Stimulated activated naive CD4-positive, alpha-beta T cell treated with Interleukin-2 at 50 U/mL for 16 hours (primary cell): ENCODE measurements at places on chromosomes 13 and 19.

- no peak for DNase-seq
Measured at GRCh38 chr13:93635616-93636032, 409.0 kb downstream of the GPC6 start.

DNA sequence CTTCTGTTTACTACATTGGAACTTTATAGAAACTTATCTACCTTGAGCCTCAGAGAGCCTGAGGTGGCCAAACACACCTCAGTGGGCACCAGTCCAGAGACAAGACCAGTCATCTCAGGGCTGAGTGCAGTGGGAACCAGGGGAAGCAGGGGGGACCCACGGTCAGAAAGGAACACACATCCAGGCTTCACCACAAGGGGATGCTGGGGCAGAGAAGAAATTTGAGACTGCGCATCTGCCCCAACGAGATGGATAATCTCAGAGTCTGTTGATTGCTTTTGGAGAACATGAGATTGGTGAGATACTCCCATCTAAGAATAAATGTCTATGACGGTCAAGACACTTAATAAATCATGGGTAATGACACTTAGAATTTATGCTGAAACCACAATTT is 98.7 kb downstream of the DOCK9 start:
- DNase-seq, result no peak

DNA sequence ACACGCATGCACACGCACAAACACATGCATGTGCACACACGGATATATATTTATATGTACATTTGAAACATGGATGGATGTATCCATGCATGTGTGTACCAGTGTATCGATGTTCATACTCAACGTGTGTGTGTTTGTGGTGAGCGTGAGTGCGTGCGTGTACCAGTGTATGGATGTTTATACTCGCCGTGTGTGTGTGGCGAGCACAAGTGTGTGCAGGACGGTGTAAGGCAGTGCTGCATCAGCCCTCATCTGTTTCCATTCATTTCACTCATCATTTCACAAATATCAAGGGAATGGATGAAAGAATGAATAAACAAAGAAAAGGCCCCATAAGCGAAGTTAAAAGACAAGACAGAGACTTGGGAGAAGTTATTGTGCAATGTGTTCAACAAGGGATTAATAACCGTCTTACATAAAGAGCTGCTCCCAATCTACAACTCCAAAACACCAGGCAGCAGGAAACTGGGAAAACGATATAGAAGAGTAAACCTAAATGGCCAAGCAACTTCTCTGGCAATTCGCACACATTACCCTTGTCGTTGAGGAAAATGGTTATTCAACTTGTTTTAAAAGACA is 21.7 kb upstream of the MIER2 start:
- DNase-seq, result no peak

GRCh38 chr19:34135054-34135800 is 37.1 kb upstream of the LSM14A start:
- DNase-seq, result no peak

- DNase-seq, result no peak
Measured at GRCh38 chr19:51546650-51547396, 15.4 kb upstream of the SIGLEC6 start.

GRCh38 chr19:48495396-48495795 is 16.2 kb downstream of the LMTK3 start:
- DNase-seq, result no peak

- DNase-seq, result peak; percentile 22
Measured at GRCh38 chr13:74062933-74063332, 71.3 kb downstream of the KLF12 start.

GRCh38 chr13:113209336-113209758 is at the start of gene CUL4A:
Gene CUL4A, plus strand, starts transcription at chr13:113209613. Its CDS starts 15 bp downstream, at chr13:113209628.
- DNase-seq, result peak; percentile 76

GRCh38 chr13:100454876-100455275 is 133.7 kb downstream of the GGACT start:
- DNase-seq, result no peak

DNA sequence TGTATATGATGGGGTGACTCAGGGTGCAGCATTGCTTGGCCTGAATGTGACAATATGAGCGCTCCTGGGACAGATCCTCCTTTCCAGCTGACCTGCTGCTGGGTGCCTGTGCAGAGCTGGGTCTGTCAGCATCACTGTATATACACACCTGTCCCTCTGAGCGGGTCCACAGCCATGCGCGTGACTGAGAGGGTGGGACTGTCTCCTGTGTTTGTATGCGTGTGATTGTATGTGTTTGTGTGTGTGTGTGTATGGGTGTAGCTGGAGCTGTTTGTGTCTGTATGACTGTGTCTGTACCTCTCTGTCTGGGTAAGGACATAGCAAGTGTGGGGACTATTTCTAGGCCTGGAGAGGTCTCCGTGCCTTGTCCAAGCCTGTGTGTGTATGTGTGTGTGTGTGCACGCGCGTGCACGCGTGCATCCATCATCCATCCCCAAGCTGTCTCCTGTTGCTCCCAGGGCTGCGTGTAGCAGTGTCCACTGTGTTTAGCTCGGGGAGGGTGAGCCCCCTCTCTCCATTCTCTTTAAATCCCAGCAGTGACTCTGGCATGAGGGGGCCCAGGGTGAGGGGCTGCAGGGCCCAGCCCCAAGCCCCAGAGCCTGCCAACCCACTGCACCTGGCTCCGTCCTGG is 8.3 kb downstream of the IGLON5 start:
- DNase-seq, result no peak

- DNase-seq, result no peak
Measured at GRCh38 chr19:7670150-7670783, 1.4 kb downstream of the RETN start.

DNA sequence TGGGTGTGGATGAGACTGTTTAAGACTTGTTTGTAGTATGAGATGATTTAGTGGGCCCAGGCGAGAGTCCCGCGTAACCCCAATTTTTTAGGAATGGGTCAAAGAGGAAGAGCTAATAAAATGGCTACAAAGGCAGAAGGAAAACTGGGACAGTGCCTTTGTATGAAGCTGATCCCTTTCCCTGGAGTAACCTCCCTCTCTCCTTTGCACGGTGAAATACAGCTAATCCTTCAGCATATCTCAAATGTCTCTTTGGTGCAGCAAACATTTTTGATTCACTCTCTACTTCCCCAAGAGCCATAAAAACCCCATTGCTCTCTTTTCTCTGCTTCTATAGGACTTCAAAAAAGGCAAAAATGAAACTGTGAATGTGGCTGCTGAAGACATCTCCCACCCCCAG is 473.8 kb downstream of the KLF5 start:
- no peak for DNase-seq

- no peak for DNase-seq
Measured at GRCh38 chr19:2524840-2525723, 49.2 kb downstream of the GADD45B start.

DNA sequence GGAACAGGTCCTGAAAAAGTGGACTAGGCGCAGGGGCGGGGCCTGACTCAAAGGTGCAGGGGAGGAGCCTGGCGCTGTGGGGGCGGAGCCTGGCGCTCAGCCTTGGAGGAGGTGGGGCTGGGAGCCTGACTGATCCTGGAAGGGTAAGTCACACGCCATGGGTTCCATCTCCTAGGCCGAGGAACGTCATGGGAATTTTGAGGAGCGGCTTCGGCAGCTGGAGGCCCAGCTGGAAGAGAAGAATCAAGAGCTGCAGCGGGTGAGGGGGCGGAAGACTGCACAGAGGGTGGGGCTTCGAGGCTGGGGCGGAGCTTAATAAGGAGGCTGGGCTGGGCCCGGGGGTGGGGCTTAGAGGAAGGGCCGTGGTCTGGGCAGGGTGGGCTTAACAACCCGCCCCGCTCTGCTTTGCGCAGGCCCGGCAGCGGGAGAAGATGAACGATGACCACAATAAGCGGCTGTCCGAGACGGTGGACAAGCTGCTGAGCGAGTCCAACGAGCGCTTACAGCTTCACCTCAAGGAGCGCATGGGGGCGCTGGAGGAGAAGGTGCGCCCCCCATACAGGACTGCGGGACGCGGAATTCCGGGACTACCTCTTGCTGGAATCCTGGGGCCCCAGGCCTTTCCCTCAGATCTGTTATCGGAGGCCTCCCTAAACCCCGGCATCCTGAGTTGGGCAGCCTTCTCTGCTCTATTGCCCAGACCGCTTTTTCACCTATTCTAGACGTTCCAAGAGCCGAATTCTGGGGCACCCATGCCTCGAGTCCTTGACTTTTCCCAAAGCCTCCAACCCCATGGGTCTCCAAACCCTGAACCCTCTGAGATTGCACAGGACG is 14.5 kb downstream of the PPFIA3 start:
- DNase-seq, result peak; percentile 19

DNA sequence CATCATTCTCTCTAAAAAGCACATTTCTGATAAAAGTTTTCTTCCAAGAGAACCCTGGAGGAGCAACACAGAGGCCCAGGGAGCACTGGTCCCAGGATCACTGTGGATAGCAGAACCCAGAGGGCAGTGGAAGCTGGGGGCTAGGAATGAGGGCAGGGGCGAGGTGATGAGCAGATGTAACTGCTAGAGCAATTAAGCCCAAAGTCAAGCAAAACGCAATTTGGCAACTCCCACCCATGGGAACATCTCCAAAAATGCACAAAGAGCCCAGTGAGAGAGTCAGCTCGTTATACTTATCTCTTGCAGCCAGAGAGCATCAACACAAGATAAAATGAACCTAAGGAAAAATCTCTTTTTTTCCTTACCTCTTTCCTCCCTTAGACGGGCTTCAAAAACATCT is 284.2 kb downstream of the TBC1D4 start:
- DNase-seq, result no peak

GRCh38 chr19:29696565-29696846 is 18.6 kb downstream of the C19orf12 start:
- no peak for DNase-seq

DNA sequence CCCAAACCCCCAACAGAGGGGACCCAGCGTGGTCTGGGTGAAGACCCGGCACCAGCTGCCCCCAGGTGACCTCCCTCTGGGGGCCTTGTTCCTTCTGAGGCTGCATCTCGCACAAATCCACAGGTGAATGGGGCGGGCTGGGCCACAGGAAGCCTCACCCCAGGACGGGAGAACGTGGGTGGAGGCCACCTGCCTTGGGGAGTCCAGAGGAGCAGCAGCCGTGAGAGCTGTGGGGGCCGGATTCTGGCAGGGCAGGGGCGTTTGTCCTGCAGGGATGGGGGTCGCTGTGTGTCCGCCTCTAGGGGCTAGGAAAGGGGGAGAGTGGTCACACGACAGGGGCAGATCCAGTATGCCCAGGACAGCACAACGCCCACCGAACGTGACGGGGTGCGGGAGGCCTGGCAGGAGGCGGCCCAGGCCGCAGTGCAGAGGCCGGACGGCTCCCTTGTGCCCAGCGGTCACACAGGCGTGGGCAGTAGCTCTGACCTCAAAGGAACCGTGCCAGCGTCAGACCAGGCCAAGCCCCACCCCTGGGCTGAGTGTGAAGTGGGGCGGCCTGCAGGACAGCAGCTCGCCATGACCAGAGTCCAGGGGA is 6.7 kb downstream of the POLR2E start:
- DNase-seq, result no peak

- DNase-seq, result peak; percentile 81
Measured at GRCh38 chr13:113816946-113817859, 46.7 kb downstream of the GAS6 start.

DNA sequence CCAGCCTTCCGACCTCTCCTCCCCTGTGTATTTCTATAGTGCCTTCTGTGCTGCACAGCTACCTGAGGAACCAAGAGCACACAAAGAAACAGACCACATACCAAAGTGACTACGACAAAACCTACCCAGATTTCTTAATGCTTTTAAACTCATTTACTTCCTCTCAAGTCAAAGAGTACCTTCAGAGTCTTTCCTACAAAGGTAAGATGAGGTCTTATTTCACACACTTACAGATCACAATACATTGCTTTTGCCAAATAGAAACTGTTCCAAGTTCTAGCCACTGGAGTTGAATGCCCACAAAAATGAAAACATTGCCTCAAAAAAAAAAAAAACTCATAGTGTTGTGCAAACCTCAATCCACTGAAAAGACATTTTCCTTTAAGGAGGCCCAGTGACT is 36.4 kb downstream of the TEX26 start:
- DNase-seq, result no peak
